NCI-H1092 treated with DMSO at 0.1 percent for 48 hours (cell line): ENCODE measurements at places on chromosomes 13 and 19.
A peak's percentile ranks its signal among the peaks of the same experiment; 100 is the strongest.

- DNase-seq: no peak
Observed at GRCh38 chr19:15253513-15253912, 21.3 kb upstream of the EPHX3 start.

DNA sequence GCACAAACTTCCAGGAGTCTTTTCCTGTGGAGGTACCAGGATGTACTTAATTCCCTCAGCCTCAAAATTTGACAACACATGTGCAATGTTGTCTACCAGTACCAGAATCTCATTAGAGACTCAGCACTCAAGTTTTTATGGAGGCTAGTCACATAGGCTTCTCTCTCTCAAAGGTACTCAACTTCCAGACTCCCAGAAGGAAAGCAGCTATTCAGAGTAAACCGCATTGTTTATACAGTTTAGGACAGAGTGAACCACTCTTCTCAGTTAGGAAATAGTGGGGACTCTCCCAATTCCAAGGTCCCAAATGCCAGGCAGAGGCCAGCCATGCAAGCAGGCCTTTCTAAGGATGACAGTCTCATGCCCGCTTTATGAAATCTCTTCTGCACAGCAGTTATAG, 8.5 kb upstream of the C1QTNF9B start:
- no peak for DNase-seq

GRCh38 chr19:5534787-5535586, 32.8 kb downstream of the TINCR start:
- no peak for DNase-seq

- DNase-seq: peak; percentile 66
Observed at GRCh38 chr13:83881917-83882605, at the start of gene SLITRK1. TSS of gene SLITRK1 (minus strand) at chr13:83882474. CDS start at chr13:83881507, 967 bp downstream.

DNA sequence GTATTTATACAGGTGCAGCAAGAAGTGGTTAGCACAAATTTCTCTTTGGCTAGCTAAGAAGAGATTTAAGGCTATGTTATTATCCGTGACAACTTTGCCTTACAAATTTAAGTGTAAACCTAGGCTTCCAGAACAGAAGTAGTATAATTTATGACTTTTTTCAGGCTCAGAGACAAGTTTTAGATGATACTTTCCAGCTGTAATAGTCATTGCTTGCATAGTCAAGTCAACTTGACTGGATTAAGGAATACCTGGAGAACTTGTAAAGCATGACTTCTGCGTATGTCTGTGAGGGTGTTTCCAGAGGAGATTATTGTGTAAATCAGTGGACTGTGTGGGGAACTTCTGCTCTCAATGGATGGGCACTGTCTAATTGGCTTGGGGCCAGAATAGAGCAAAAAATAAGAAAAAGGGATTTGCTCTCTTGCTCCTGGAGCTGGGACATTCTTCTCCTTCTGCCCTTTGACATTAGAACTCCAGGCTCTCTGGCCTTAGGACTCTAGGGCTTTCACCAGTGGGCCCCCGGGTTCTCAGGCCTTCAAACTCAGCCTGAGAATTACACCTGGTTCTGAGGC, 33.0 kb downstream of the CYSLTR2 start:
- DNase-seq: no peak

GRCh38 chr19:11377756-11378155, 3.3 kb downstream of the SWSAP1 start:
- no peak for DNase-seq

DNA sequence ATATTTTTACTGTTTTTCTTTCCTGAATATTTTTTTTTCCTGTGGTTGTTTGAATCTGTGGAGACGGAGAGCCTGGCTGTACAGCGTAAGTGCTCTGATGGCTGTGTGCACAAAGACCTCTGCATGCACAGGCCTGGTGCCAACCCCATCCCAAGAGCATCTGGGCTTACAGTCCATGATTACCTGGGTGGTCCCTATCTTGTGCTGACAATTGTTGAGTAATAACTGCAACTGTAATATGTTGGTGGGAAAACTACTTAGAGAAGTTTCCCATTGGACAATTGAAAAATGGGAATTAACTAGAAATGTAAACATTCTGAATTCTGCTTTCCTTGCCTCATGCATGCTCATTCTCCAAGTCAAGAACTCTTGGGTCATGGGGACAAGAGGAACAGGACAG, 268.7 kb downstream of the SHISA2 start:
- DNase-seq: peak; percentile 35

GRCh38 chr13:73222627-73223305, 164.0 kb downstream of the KLF5 start:
- no peak for DNase-seq

DNA sequence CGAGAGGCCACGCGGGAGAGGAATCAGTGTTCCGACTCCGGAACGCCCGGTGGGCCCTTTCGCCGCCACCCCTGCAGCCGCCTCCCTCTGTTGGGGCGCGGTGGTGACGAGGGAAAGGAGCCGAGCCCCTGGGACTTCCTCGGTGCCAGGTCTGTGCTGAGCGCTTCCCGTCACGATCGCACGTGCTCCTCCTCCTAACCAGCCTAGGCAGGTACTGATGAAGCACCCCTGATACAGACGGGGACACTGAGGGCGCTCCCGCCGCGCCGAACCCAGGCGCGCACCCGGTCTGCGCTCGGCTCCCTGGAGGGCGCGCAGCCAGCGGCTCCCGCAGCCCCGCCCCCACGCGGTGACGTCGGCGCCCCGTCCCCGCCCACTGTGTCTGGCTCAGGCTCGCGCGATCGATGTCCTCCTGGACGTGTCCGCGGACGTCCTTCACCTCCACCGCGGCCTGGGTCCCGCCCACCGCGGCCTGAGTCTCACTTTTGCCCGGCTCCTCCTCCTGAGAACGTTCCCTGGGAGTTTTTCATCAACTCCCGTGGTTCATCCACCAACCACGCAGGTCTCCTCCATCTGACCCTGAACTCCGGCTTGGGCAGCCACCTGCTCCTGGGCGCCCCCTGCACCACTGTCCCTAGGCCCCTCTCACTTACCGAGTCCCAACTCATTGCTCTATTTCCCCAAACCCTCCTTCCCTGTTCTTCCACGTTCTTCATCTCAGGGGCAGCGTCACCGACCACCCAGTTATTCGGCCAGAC, 2.6 kb upstream of the KLK15 start:
- peak; percentile 42 for DNase-seq

DNA sequence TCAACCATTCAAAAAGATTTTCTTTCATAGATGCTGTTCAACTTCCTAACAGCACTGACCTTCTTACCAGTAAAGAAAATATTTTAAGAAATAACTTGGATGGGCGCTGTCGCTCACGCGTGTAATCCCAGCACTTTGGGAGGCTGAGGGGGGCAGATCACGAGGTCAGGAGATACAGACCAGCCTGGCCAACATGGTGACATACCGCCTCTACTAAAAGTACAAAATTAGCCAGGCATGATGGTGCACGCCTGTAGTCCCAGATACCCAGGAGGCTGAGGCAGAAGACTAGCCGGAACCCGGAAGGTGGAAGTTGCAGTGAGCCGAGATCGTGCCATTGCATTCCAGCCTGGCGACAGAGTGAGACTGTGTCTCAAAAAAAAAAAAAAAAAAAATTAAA, 865.7 kb upstream of the SLC10A2 start:
- DNase-seq: no peak

GRCh38 chr19:13064092-13064489, 38.6 kb downstream of the LYL1 start:
- no peak for DNase-seq

GRCh38 chr13:111494641-111495040, 174.2 kb downstream of the TEX29 start:
- DNase-seq: no peak

DNA sequence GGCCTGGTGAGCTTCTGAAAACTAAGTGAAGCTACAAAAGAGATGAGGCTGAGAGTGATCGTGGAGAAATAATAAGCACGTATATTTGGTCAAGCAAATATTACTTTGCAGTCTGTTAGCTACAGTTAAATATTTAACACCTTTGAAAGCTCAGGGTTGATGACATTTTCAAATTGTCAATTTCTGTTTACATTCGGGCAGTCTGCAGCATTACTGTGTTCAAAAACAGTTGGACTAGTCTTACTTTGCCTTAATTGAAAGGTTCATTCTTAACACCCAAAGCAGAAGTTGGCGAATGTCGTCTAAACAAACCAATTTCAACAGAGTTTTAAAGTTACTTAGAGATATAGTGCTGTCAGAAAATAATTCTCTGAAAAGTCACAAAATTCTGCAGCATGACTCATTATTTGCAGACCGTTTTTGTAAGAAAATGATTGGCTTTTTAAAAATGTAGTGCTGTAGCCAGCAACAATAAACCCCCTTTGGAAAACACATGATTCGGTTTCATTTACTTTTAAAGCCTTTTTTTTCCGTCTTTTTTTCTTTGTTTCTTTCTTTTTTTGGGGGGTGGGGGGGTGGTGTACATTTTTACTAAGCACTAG, 549.0 kb downstream of the GPC6 start:
- no peak for DNase-seq

DNA sequence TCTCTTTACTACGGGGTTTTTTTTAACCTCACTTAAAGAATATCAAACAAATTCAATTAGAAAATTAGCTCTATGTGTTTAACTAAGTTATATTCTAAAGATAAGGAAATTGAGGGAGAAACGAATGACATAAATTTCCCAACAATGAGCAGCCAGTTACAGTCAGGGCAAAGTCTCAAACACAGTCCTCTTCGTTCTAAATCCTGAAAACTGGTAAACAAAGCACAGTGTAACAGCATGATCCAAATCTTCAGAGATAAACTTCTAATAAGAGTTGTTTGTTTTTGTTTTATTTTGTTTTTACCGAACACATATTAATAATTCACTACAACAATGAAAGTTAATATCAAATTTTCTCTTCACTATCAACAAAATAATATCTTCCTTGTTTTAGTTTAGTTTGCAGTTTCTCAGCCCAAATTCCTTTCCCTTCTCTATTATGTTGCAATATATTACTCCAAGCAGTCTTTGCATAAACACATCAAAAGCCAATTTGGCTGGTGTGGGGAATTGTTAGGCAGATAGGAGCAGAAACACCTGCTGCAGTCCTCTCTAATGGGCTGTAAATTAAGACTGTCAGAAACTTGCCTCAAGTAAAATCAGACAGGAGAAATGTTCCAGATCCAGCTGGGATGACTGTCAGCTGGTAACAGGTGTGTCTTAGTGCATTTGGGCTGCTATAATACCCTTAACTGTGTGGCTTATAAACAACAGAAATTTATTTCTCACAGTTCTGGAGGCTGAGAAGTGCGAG, 106.5 kb upstream of the SGCG start:
- DNase-seq: no peak
